ENCODE measurements at places on chromosomes 2 and 18.

DNA sequence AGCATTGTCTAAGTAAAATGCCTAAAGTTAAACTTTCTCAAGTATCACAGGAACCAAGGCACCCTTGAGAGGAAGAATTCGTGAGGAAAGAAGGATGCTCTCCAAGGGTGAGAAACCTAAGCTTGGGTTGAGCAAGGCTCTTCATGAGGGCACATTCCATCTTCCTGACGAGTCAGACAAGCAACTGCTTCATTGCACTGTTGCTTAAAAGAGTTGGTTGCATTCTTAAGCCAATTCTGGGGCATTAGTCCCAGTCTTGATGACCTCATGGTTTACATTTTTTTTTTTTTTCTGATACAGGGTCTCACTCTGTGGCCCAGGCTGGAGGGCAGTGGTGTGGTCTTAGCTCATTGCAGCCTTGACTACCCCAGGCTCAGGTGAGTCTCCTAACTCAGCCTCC is 237.5 kb downstream of the ACTR3 start:
- DNase-seq: no peak

GRCh38 chr2:238761868-238762267 is 86.0 kb upstream of the TWIST2 start:
- DNase-seq: no peak

GRCh38 chr2:42895791-42896135 is 103.4 kb upstream of the HAAO start:
- DNase-seq: no peak

- DNase-seq: no peak
These were observed 43.3 kb downstream of the SNED1 start for GRCh38 chr2:241041589-241042158.

Data from NCI-H774 (cell line).